ENCODE measurements at places on chromosomes 4 and X.

DNA sequence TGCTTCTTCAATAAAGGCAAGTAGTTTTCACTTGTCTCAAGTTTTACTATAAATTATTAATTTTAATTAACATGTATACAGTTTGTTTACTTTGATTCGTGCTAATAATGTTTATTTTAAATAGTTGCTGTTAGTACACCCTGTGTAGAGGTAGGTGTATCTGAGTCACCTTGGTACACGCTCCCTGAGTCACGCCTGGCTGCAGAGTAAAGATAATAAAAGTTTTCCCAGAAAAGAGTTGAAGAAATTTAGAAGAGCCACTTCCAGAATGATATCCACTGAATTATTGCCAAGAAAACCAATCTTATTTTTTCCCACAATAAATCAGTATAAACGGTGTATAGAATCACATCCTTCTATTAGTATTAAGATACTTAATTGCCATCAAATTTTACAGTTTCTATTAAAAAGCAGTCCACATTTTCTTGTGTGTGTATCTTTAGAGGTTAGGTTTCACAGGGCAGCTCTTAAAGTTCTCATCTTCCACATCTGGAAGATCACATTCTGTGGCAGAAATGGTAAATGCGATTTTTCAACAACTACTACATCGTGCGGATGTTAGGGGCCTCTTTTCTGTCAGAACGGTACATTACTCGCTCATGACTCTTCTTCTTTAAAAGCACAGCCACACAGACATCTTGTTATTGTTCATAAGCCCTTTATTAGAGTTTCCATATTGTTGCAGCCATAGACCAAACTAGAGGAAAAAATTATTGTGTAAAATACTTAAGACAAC is 55.4 kb downstream of the HADH start:
- no peak for DNase-seq

GRCh38 chr4:156762851-156763250 is 208.7 kb downstream of the PDGFC start:
- no peak for DNase-seq

DNA sequence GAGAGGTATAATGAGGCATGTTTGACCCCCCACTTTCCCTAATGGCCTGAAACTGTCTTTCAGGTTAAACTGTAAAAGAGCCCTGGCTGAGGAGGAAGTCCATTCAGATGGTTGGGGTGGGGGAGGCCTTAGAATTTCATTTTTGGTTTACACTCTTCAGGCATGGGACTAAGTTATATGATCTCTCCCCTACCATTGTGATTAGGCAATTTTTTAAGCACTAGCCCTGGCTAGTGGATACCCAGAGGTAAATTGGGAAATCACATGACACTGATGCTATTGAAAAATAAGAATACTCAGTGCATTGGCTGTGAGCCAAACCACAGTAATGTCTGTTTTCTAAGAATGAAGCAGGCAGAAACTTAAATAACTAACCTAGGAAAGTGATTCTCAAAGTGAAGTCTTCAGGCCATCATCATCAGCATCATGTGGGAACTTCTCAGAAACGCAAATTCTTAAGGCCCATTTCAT is 149.7 kb downstream of the RRAGB start:
- DNase-seq: no peak

DNA sequence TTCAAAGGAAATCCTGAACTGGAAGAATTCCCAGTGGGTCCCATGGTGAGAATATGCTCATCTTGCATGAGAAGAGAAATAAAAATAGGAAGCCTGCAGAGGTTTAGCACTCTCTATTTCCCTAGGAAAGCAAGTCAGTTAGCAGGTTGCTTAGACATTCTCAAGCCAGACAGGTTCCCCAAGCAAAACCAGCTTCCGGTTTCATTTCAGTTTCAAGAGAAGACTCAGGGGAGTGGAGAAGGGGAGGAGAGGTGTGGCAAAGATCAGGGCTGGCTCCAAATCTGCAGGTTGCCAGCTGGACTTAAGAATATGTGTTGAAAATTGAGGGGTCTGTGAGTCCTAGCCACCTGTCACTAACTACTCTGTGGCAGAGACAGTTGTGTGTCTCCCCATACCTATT is 107.5 kb downstream of the CLNK start:
- no peak for DNase-seq

GRCh38 chrX:129144172-129145038 is 378.9 kb downstream of the SMARCA1 start:
- DNase-seq: no peak

- DNase-seq: peak; percentile 12
These were observed 977 bp downstream of the MAGEE1 start for GRCh38 chrX:76428243-76429130.

GRCh38 chr4:2352729-2353221 is 65.7 kb downstream of the ZFYVE28 start:
- DNase-seq: no peak

DNA sequence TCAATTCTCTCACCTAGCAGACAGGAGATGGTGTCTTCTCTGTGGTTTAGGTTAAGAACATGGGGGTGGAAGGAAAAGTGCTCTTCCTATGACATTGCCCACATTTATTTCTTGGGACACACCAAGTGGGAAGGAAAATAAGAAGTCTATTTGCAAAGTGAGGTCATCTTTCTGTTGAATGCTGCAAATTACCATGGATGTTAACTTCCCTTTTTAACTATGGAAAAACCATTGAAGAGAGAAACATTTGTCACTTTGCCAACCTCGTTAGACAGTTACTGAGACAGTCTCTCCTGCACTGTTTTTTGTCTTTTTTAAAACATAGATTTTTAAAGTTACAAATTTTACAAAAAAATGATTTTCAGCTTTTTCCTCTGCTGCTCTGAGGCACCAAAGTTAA is 72.8 kb upstream of the BEND4 start:
- DNase-seq: no peak

DNA sequence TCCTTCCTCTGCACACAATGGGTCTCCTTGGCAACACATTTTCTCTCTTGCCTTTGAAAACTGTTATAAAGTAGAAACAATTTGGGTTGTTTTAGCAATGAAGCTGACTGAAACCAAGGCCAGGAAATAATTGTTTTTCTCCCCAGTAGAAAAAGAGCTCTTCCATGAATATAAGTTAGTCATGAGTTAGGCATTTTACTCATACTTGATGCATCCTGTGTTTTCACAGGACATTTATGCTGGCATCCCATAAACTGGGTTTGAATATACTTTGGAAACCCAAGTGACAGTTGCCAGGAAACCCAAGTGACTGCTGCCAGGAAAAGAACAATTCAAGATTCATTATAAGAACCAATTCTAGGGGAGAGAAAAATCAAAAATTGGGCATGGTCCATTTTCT is 128.6 kb upstream of the NPY2R start:
- DNase-seq: no peak

DNA sequence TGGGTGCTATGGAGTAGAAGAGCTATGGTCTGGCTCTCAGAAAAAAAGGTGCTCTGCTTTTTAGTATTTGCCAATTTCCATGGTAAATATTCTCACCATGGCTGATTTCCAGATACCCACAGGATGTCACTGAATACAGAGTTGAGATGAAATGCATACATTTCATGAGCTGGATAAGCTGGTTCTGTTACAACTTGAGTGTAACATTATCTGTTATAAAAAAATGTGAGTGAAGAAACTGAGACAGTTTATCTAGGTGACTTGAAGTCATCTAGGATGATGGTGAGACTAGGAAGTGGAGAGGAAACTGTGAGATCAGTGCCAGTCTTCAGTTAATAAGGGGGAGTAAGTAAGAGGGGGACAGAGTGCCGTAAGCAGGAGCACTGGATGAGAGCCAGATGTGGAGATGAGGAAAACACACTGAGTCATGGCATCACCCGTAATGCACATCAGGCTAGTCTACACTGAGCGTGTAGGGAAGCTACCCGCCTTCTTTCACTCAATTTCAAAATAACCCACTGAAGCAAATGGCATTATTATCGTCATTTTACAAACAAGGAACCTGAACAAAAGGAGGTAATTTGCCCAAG is 5.0 kb downstream of the HPSE start:
- DNase-seq: no peak

DNA sequence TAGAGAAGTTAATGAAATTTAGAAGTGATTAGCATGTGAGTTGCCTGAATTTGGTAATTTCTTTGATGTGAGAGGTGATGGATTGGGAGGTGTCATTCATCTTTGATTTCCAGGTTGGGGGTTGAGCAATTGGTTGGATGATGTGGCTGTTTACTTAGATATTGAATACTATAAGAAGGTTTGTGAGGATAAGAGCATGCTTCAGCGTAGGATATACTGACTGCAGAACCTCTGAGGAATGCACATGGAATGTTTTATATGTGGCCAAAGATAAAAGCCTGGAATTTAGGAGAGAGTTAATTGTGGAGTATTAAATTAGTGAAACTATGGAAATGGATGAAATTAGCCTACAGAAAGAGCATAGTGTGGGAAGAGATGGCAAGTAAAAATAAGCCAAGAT is 165.4 kb upstream of the MAD2L1 start:
- no peak for DNase-seq
